ENCODE measurements at places on chromosomes 1 and 21. TPM values are rescaled to one million over a fixed set of nuclear protein-coding genes. Genes with fewer than 3 reads are reported as not detected.
A peak's percentile ranks its signal among the peaks of the same experiment; 100 is the strongest.

GRCh38 chr21:34745557-34746255 lies 76.9 kb downstream of the CLIC6 start:
- no peak overlapping the region for H3K27ac ChIP-seq
- no peaks in the 10 kb centered on the region for H3K36me3 ChIP-seq
- DNase-seq = peak; percentile 66

CFHR5 gene
- not detected for total RNA-seq

INSRR gene
- 0.19 TPM for total RNA-seq

DNA sequence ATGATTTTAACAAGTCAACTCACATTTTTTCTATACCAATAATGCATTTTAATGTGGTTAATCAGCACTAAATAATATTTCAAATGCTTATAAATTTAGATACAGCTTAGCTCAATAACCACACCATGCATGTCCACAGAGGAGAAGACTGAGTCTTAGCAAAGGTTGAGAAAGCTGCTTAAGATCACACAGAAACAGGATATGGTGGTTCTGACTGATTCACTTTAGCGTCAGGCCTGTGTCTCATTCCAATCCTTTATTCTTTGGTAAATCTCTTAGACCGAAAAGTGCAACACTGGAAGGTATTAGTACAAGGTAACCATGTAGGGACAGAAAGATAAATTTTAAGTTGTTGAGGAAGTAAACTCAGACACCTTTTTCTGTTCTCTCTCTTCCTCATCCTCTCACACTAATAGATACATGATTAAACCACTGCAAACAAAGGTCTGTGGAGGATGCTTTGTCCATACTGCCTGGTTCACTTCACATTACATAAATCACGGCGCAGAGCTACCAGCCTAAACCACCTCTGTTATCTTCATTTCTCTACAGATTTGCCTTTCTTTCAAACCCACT lies 139.0 kb downstream of the DPYD start:
- DNase-seq = no peak
- H3K27me3 ChIP-seq = no peaks in the 10 kb centered on the region
- H3K4me1 ChIP-seq = peaks cover 7% of the 10 kb centered on the region
- H3K27ac ChIP-seq = no peak overlapping the region

CHIA gene
- not detected for total RNA-seq

DNA sequence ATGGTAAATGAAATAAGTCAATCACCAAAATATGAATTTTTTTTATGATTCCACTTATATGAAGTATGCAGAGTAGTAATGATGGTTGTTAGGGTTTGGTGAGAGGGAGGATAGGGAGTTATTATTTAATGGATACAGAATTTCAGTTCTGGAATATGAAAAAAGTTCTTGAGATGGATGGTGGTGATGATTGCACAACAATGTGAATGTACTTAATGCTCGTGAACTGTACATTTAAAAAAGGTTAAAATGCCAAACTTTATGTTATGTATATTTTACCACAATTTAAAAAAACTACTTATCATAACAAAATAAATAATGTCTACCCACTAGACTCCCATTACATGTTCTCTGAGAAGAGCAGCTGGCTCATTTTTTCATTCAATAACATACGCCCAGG lies 55.4 kb upstream of the TTC39A start:
- DNase-seq = no peak
- no peaks in the 10 kb centered on the region for H3K27me3 ChIP-seq
- H3K36me3 ChIP-seq = peaks cover 53% of the 10 kb centered on the region
- H3K4me1 ChIP-seq = no peaks in the 10 kb centered on the region

TARBP1 gene
- total RNA-seq = 40.0 TPM

ARHGAP30 gene
- 273 TPM for total RNA-seq

GRCh38 chr1:17485281-17485680 lies 45.8 kb upstream of the RCC2 start:
- no peaks in the 10 kb centered on the region for H3K36me3 ChIP-seq
- no peak overlapping the region for H3K4me3 ChIP-seq
- H3K27me3 ChIP-seq = no peaks in the 10 kb centered on the region
- no peak overlapping the region for H3K27ac ChIP-seq

RGS13 gene
- 0.37 TPM for total RNA-seq

GRCh38 chr1:39907528-39908453 lies 6.1 kb upstream of the MYCL start:
- peaks cover 6% of the 10 kb centered on the region for H3K36me3 ChIP-seq
- DNase-seq = no peak
- peaks cover 52% of the 10 kb centered on the region for H3K27me3 ChIP-seq
- H3K27ac ChIP-seq = no peak overlapping the region

- H3K36me3 ChIP-seq = peaks cover 71% of the 10 kb centered on the region
- no peak for DNase-seq
- peaks cover 16% of the 10 kb centered on the region for H3K4me1 ChIP-seq
- no peak overlapping the region for H3K4me3 ChIP-seq
- H3K27me3 ChIP-seq = no peaks in the 10 kb centered on the region
- no peak overlapping the region for H3K27ac ChIP-seq
Measured at GRCh38 chr1:221701570-221702186, 40.2 kb downstream of the DUSP10 start.

RBP7 gene
- not detected for total RNA-seq

- no peaks in the 10 kb centered on the region for H3K36me3 ChIP-seq
- H3K27me3 ChIP-seq = peaks cover 57% of the 10 kb centered on the region
- no peaks in the 10 kb centered on the region for H3K4me1 ChIP-seq
- no peak for DNase-seq
Measured at GRCh38 chr1:41286486-41286885, 44.4 kb upstream of the SCMH1 start.

- H3K4me1 ChIP-seq = peaks cover 2% of the 10 kb centered on the region
- no peak overlapping the region for H3K27ac ChIP-seq
- H3K36me3 ChIP-seq = no peaks in the 10 kb centered on the region
- no peak for DNase-seq
- no peak overlapping the region for H3K4me3 ChIP-seq
Measured at GRCh38 chr1:229384822-229385221, 42.0 kb upstream of the CCSAP start.

- H3K27me3 ChIP-seq = no peaks in the 10 kb centered on the region
- H3K4me3 ChIP-seq = no peak overlapping the region
- H3K27ac ChIP-seq = peak overlapping the region; percentile 59
- H3K36me3 ChIP-seq = peaks cover 37% of the 10 kb centered on the region
- peaks cover 22% of the 10 kb centered on the region for H3K4me1 ChIP-seq
- DNase-seq = peak; percentile 68
Measured at GRCh38 chr1:211305044-211305443, 21.6 kb upstream of the TRAF5 start.
